ENCODE measurements at places on chromosomes 2 and 18.

- DNase-seq, result no peak
Observed at GRCh38 chr2:188079196-188079595, 212.5 kb upstream of the GULP1 start.

DNA sequence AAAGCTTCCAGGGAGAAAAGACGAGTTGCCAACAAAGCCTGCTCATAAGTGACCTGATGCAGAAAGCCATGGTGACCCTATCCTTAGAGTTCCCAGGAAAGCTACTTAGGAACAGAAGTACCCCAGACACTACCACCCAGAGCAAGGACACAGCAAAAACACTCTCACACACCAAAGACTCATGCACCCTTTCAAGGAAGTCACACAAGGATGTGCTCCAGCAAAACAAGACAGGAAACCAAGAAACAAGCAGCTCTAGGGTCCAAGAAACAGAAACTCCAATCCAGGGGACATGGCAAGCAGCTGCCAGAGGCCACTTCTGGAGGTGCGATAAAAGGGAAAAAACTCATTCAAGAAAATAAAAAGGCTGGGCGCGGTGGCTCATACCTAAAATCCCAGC lies 5.7 kb downstream of the KIF1A start:
- DNase-seq, result no peak

- peak; percentile 9 for DNase-seq
Observed at GRCh38 chr2:136495636-136496035, 269.7 kb upstream of the THSD7B start.

- DNase-seq, result no peak
Observed at GRCh38 chr2:226763320-226763719, 36.3 kb downstream of the IRS1 start.

DNA sequence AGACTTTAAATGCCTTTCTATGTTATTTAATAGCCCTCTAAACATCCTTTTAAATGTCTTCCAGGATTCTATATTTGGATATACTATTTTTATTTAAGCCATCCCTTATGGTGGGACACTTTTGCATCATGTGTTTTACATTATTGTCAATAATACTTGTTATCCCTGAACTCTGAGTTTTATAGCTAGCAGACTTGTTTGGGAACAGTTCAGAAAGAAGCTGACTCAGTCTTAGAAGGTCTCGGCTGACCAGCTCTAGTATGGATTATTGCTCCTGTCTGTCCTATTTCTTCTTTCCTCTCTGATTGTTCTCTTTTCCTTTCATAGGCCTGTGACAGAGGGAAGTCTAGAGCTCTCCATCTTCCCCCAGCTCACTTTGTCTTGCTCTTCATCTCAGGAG lies 77.3 kb upstream of the CXCR4 start:
- DNase-seq, result no peak

DNA sequence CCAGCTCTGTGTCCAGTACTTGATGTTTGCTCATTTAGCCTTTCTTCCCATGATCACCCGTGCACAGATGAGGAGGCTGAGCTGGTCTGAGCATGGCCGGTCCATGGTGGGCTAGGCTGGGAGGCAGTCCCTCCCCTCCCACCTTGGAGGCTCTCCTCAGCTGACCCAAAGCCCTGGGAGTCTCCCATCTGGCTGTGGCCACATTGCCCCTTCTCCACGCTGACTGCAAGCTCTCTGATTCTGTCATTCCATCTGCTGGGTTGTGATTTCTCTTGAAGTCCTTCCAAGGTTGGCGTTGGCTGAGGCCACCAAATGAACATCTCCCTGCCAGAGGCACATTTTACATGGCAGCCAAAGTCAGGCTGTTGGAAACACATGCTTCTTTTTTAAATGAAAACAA lies 44.0 kb downstream of the ACKR3 start:
- no peak for DNase-seq

- DNase-seq, result no peak
Observed at GRCh38 chr2:102505290-102505689, 32.3 kb downstream of the SLC9A4 start.

GRCh38 chr2:227766373-227766883 lies 20.7 kb downstream of the SCYGR8 start:
- peak; percentile 69 for DNase-seq

- peak; percentile 67 for DNase-seq
Observed at GRCh38 chr2:60104514-60105505, 448.6 kb downstream of the BCL11A start.

DNA sequence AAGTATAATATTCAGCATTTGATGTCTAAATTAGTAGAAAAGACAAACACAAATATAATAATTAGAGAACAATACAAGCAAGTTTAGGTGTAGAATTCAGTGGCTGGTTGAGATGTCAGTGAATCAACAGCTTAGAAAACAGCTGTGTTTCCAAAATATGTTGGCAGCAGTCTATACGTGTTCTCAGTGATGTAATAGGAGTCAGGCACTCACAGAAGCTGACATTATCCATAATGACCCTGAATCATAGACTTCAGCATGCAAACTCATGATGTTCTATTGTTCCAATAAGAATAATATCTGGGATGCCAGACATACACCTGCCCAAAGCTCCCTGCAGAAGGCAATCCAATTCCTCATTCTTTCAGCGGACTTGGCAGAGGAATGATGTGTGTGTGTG lies 164.7 kb downstream of the SLC8A1 start:
- no peak for DNase-seq

GRCh38 chr2:26399771-26400376 lies 1.8 kb upstream of the DRC1 start:
- DNase-seq, result peak; percentile 29

GRCh38 chr18:65620076-65620696 lies 130.6 kb upstream of the CDH7 start:
- no peak for DNase-seq

GRCh38 chr18:28771849-28772248 lies 594.9 kb upstream of the CDH2 start:
- DNase-seq, result no peak

DNA sequence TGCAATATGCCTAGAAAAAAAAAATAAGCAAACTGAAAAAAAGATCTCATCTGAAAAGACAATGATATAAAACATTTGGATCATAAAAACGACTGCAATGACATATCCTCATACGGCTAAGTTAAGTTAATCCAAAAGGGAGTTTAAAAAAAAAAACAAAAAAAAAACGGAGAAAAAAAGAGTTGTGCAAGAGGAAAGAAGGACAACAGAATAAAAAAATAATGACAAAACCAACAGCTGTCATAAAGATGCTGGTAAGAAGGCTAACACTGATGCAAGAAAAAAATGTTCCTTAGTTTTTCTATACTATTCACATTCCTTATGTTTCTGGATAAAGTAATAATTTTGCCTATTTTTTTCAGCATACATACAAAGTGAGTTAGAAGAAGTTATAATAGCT lies 192.5 kb downstream of the SRBD1 start:
- DNase-seq, result no peak

GRCh38 chr2:231691251-231691772 lies 17.0 kb upstream of the PTMA start:
- no peak for DNase-seq

Data from KBM-7 (cell line).